ENCODE measurements at places on chromosomes 3 and 15. TPM values are rescaled to one million over a fixed set of nuclear protein-coding genes. Genes with fewer than 3 reads are reported as not detected.

The DUOXA2 gene
- total RNA-seq, result not detected

The PSMD2 gene
- 431 TPM for total RNA-seq

The OSBPL10 gene
- total RNA-seq, result 5.0 TPM

The PEX5L gene
- 0.34 TPM for total RNA-seq

The LRRN1 gene
- not detected for total RNA-seq

Measured in bronchial smooth muscle cell (primary cell).